ENCODE measurements at places on chromosomes 6 and 20. TPM values are rescaled to one million over a fixed set of nuclear protein-coding genes. Genes with fewer than 3 reads are reported as not detected.

DNA sequence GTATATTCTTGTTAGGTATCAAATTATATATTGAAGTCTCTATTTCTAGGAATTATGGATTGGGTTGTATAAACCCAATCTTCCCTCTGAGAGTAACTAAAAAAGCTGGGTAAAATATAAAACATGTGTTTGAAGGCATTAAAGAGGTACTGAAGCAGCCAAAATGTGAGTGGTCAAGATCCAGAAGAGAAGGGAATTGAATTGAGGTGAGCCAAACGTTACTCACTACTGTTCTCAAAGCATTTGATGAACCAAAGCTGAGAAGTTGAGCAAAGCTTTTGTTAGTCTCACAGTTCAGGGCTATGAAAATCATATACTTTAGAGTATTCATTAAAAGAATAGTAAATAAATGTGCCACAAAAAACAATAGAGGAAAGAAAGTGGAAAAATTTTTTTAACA is 365.8 kb downstream of the BCKDHB start:
- no peak for DNase-seq
- H3K27me3 ChIP-seq: no peaks in the 10 kb centered on the region
- H3K4me3 ChIP-seq: no peak overlapping the region

TUBB2A gene
- total RNA-seq: 349 TPM

- no peak overlapping the region for H3K27ac ChIP-seq
- no peak overlapping the region for H3K4me3 ChIP-seq
- H3K27me3 ChIP-seq: no peaks in the 10 kb centered on the region
- no peaks in the 10 kb centered on the region for H3K36me3 ChIP-seq
- no peaks in the 10 kb centered on the region for H3K4me1 ChIP-seq
- DNase-seq: no peak
Observed at GRCh38 chr6:148711833-148712654, 34.8 kb upstream of the UST start.

PHACTR1 gene
- total RNA-seq: 17.3 TPM

DNA sequence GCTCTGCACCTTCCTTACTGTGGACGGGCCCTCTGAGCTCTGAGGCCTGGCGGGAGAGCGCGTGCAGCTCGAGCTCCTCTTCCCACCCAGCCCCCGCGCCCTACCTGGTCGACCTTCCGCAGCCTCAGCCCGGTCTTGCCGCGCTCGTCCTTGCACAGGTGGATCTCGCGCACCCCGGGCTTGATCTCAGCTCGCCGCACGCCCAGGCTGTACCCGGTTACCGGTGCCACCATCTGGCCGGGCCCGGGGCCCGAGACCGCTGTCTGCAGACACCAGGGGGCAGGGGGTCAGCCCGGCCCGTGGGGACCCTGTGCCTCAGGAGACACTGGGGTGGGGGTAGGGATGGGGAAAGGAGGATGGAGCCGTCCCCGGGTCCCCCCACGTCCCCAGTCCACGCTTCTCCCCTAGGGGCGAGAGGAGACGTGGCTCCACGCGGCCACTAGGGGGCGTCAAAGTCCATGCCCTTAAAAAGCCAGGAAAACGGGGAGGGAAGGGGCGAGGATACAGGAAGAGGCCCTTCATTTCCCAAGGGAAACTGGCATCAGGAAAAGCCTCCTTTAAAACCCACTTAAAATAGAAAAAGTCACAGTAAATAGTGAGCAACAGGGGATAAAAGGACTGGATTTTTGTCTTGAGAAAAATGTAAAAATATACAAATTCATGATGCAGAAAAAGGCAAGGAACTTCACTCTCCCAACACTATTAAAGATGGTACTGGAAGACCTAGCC is 15.5 kb downstream of the SDCBP2 start:
- peak; percentile 91 for DNase-seq
- H3K4me1 ChIP-seq: no peaks in the 10 kb centered on the region
- H3K27me3 ChIP-seq: peaks cover 11% of the 10 kb centered on the region
- H3K27ac ChIP-seq: no peak overlapping the region

- no peaks in the 10 kb centered on the region for H3K36me3 ChIP-seq
- H3K4me1 ChIP-seq: peaks cover 2% of the 10 kb centered on the region
- no peak overlapping the region for H3K27ac ChIP-seq
- DNase-seq: no peak
- H3K4me3 ChIP-seq: no peak overlapping the region
- no peaks in the 10 kb centered on the region for H3K27me3 ChIP-seq
Observed at GRCh38 chr20:3433744-3434143, 26.3 kb upstream of the DNAAF9 start.

TXLNB gene
- total RNA-seq: 0.17 TPM

MAFB gene
- total RNA-seq: 1.8 TPM

All from H1 (cell line).